Posterior vena cava (tissue), 2 donors: ENCODE measurements at places on chromosomes 7 and 10. TPM values are rescaled to one million over a fixed set of nuclear protein-coding genes. Genes with fewer than 3 reads are reported as not detected.

The FKBP6 gene
- not detected for total RNA-seq

The HABP2 gene
- total RNA-seq = not detected

The GIMAP7 gene
- 23.8 TPM for total RNA-seq

The GRID2IP gene
- not detected for total RNA-seq
